Right renal pelvis (tissue), 4 donors: ENCODE measurements at places on chromosomes 5 and 9. TPM values are rescaled to one million over a fixed set of nuclear protein-coding genes. Genes with fewer than 3 reads are reported as not detected.

FGFR4 gene
- polyA plus RNA-seq = 62.6 TPM

DNA sequence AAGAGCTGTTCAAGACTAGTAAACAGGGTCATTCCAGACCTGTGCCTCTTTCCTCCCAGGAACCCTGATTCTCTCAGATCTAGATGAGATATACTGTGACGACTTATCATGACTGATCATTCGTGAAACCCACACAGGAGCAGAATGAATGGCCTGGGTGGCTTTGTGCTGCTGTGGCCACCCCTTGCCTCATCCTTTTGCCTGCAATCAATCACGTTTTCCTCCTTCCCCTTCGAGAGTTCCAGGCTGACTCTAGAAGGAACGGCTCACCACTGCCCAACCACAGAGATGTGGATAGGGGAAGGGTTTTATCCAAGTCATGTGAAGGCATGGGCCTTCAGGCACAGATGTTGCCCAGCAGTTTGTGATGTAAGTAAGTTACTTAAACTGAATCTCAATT, 5.8 kb downstream of the ANXA6 start:
- DNase-seq = no peak

- DNase-seq = no peak
These were observed 812 bp downstream of the CACFD1 start for GRCh38 chr9:133460405-133461175.

EQTN gene
- not detected for polyA plus RNA-seq

- no peak for DNase-seq
These were observed 41.8 kb downstream of the MUSK start for GRCh38 chr9:110710420-110710819.

GRCh38 chr5:67971971-67972821, 243.4 kb upstream of the PIK3R1 start:
- no peak for DNase-seq

ECSCR gene
- 26.2 TPM for polyA plus RNA-seq

- no peak for DNase-seq
These were observed 158.2 kb downstream of the DENND1A start for GRCh38 chr9:123771690-123772089.

DNA sequence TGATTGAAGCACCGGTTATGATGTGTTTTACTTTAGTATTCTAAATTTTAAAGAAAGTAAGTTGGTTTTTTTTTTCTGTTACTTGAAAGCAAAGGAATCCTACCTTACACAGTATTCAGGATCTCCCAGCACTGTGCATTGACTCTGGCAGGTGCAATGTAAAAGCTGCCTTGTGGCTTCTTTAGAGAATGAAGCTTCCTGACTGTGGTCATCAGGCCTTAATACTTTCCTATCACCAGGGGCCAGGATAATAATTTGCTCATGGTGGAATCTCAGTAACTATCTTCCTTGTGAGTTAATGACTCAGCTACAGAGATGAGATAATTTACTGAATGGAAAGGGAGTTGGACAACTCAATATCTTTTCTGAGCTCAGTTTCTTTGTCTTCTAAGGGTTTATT, 435.5 kb upstream of the ZNF608 start:
- no peak for DNase-seq

- DNase-seq = no peak
These were observed 262.7 kb upstream of the CD180 start for GRCh38 chr5:67459253-67459652.
